ENCODE measurements at places on chromosomes 1 and 21.

DNA sequence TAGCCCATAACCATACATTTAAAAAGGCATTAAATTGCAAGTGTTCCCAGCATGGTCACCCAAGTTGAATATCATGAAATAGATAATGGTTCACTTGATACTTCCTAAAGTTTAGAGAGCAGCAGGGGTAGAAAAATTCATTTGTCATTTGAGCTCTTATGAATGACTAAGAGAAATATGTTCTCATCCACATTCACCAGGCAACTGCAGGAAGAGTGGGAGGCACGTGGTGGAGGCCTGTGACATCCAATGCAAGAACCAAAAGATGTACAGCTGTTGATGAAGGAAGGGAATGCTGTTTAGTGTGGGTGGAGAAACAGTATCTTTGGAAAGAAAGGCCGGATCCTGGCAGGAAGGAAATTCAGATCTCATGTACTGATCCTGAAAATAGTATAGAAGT is 473.1 kb downstream of the ADGRL2 start:
- no peak for DNase-seq
- no peak overlapping the region for H3K4me3 ChIP-seq

GRCh38 chr1:28682840-28683239 is 14.3 kb downstream of the GMEB1 start:
- no peak for DNase-seq
- H3K36me3 ChIP-seq = peaks cover 18% of the 10 kb centered on the region
- H3K4me3 ChIP-seq = no peak overlapping the region
- H3K27me3 ChIP-seq = no peaks in the 10 kb centered on the region
- no peaks in the 10 kb centered on the region for H3K4me1 ChIP-seq
- H3K27ac ChIP-seq = no peak overlapping the region

GRCh38 chr1:164769486-164770130 is 210.6 kb downstream of the PBX1 start:
- no peak for DNase-seq
- H3K4me3 ChIP-seq = no peak overlapping the region
- H3K27ac ChIP-seq = peak overlapping the region; percentile 95
- H3K27me3 ChIP-seq = no peaks in the 10 kb centered on the region
- H3K36me3 ChIP-seq = peaks cover 10% of the 10 kb centered on the region

- no peak overlapping the region for H3K4me3 ChIP-seq
- DNase-seq = no peak
- no peaks in the 10 kb centered on the region for H3K27me3 ChIP-seq
- H3K4me1 ChIP-seq = peaks cover 36% of the 10 kb centered on the region
- H3K27ac ChIP-seq = peak overlapping the region; percentile 94
- H3K36me3 ChIP-seq = peaks cover 11% of the 10 kb centered on the region
These were observed 97.2 kb downstream of the BCAR3 start for GRCh38 chr1:93584261-93585003.

- no peaks in the 10 kb centered on the region for H3K36me3 ChIP-seq
- H3K27me3 ChIP-seq = no peaks in the 10 kb centered on the region
- no peak overlapping the region for H3K27ac ChIP-seq
- H3K4me1 ChIP-seq = peaks cover 3% of the 10 kb centered on the region
- no peak for DNase-seq
These were observed 191.6 kb downstream of the HIVEP3 start for GRCh38 chr1:41726899-41727748.

DNA sequence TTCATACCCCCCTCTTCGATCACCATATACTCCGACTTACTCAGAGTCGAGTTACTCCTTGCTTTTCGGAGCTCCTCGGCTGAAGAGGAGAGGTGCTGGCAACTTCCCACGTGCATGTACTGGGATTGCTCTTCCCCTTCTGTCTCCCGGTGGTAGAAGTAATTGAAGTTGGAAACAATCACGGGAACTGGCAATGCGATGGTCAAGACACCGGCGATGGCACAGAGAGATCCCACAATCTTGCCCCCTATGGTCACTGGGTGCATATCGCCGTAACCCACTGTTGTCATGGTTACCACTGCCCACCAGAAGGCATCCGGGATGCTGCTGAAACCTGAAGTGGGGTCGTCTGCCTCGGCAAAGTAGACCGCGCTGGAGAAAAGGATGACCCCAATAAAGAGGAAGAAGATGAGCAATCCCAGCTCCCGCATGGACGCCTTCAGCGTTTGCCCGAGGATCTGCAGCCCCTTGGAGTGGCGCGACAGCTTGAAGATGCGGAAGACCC is 1.5 kb downstream of the KCNA3 start:
- no peak overlapping the region for H3K27ac ChIP-seq
- peaks cover 3% of the 10 kb centered on the region for H3K4me1 ChIP-seq
- H3K36me3 ChIP-seq = no peaks in the 10 kb centered on the region
- no peak for DNase-seq
- peak overlapping the region; percentile 61 for H3K4me3 ChIP-seq
- H3K27me3 ChIP-seq = peaks cover 85% of the 10 kb centered on the region
